ENCODE measurements at places on chromosomes 5 and 9.
A peak's percentile ranks its signal among the peaks of the same experiment; 100 is the strongest.

- DNase-seq: no peak
Measured at GRCh38 chr9:129170229-129170628, 7.8 kb downstream of the IER5L start.

- DNase-seq: no peak
Measured at GRCh38 chr9:37200433-37201005, 80.1 kb downstream of the ZCCHC7 start.

- no peak for DNase-seq
Measured at GRCh38 chr5:146076028-146076427, 29.3 kb downstream of the PLAC8L1 start.

- DNase-seq: no peak
Measured at GRCh38 chr9:98099346-98099745, 19.7 kb downstream of the TRIM14 start.

GRCh38 chr5:68708156-68708841 is 385.5 kb upstream of the SLC30A5 start:
- no peak for DNase-seq

GRCh38 chr9:112605963-112606699 is 111.8 kb downstream of the INIP start:
- DNase-seq: no peak

DNA sequence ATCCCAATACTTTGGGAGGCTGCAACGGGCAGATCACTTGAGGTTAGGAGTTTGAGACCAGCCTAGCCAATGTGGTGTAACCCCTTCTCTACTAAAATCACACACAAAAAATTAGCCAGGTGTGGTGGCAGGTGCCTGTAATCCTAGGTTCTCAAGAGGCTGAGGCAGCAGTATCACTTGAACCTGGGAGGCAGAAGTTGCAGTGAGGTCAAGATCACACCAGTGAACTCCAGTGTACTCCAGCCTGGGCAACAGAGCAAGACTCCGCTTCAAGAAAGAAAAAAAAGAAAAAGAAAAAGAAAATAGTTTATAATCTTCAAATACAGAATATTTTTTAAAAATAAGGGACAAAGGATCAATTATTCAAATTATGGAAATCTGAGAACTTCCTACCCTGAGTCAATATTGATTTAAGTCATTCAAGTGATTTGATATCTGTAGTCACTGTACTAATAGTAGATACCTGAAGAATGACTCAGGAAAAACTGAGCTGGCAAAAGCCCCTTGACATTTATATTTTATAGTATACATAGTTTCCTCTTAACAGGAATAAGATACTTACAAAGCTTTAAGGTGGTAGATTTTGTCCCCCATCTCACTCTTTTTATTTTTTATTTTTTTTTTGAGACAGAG is 61.8 kb downstream of the PTBP3 start:
- no peak for DNase-seq

DNA sequence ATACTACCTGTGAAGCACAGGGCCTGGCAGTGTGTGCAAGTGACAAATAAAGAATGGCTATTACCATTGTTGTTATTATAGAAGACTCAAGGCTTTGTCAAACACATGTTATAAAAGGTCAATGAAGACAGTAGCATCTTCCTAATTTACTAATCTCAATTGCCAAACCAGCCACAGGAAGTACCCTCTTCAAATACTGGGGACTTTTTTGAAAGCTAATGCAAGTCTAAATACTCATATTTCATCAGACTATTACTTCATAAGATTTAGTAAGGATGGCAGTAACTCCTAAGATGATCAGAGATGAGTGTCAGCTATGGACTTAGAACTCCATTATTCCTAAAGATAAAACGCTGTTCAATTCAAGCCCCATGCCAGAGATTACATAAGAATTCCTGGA is 43.0 kb downstream of the GNAQ start:
- DNase-seq: no peak

GRCh38 chr5:177334155-177334551 is 17.3 kb downstream of the LMAN2 start:
- DNase-seq: no peak

DNA sequence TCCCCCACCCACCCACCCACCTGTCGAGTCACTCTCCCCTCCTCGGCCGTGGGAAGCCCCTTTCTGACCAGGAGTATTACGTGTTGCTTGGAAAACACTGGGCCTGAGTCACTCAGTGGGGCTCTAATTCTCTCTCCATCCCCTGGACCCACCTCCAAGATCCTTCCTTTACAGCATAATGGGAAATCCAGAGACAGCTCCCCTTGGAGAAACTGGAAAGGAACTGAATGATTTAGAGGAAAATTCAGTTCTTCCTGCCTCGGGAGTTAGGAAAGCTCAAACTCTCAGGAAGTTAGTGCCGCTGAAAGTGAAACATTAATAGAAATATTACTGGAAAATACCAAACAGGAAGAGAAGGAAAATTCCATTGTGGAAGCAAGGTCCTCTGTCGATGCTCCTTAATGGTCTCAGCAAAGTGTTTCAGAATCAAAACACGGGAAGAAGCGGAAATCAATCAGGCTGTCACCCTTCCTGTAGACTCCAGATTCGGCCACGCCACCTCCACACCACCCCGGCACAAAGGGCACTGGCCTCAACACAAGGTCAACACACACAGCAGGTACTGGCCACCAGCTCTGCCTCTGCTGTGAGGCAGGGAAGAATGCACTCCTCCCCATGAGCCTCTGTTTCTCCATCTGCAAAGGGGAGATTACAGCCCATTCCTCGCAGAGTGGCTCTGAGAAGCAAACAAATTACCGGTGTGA is 9.6 kb downstream of the SHB start:
- DNase-seq: no peak

DNA sequence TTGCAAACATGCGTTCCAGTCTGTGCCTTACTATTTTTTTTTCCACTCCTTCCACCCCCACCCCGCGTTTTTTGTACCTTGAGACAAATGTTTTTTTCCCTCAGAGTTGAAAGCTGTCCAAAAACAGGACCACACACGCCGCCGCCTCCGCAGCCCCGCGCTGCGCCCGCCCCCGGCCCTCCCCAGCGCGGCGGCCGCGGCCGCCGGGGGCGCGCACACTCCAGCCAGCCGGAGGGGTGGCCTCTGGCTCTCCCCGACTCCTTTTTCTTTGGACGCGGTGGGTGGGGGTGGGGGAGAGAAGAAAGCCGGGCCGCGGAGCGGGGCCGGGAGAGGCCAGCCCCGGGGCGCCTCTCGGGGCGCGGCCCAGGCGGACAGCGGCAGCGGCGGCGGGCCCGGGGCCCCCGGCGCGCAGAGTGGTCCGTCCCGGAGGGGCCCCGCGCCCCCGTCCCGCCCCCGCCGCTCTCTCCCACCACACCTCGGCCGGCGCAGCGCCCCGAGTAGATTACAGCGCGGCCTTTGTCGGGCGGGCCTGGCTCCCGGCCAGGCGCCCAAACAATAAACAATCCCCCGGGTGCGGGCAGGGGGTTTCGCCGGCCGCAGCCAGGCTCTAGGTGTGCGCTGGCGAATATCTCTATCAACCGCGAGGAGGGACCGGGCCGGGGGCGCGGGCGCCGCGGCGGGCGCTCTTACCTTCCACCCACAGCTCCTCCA is 10.9 kb downstream of the PTCH1 start:
- DNase-seq: peak; percentile 42

DNA sequence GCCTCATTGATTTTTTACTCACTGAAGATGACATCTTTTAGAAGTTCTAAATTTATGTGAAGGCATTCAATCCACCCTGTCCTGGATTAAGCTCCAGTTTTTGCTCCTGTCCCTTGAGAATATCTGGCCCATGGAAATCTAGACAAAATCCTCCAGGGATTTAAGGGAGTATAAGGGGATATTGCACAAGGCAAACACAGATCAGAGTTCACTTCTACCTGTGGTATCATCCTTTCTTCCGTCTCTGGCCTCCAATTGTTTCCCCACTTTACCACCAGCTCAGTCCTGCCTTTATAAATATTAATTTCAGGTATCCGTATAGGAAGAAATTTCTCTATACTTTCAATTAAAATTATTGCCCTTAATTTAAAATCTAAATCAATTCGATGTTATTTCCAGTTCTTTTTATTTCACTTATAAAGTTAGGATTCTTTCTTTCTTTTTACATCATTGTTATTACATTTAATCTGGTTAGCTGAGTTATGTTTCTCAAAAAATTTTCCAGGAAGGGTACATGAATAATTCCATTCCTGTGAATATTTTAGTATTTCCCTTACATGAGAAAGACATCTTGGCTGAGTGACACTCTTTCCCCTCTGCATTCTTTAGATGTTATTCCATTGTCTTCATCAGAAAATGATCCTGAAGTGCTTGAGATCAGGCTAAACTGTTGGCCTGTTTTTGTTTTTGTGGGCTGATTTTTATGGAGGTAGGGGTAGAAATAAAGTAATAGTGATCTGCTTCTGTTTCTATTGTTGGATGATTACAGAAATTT is 194.3 kb upstream of the MAP3K1 start:
- no peak for DNase-seq

DNA sequence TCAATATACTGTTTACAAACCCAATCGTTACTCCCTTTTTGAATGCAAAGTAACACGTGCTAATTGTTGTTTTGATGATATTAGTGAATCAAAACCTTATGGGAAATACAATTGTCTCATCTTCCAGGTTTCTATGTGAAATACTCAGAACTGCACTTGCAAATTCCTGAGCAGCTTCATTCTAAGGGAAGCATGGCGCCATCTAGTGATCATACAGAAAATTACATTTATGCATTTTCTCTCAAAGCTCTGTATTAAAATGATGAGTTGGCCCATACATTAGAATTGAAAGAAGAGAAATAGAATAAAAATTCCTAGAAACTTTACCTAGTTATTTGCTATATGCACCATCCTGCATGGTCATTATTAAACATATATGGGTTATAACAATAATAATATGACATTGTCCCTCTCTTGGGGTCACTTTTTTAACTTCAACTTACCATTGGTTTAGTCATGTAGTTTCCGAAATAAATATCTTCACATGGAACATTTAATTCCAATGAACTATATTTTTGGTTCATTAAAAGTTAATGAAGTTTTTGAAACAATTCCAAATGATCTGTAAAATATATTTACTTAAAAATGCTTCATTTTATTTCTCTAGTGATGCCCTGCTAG is 220.0 kb downstream of the PDE4D start:
- DNase-seq: no peak

- DNase-seq: no peak
Measured at GRCh38 chr9:135882011-135882410, 25.3 kb downstream of the CAMSAP1 start.

- DNase-seq: no peak
Measured at GRCh38 chr9:79925326-79925725, 353.6 kb downstream of the TLE4 start.

DNA sequence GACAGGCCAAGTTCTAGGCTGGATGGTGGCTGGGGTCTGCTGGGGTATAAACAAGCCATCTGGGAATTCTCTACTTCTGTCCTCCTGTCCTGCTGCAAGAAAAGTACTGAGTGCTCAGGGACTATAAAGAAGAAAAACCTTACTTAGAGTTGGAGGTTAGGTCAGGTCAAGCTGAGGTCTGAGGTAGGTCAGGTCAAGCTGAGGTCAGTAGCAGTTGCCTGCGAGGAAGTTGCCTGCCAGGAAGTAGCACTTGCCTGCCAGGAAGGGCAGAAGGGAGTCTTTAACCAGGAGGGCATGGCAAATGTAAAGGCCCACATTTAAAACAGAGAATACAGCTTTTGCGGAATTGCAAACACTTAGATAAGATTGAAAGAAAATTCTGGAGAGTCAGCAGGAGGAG is 51.3 kb upstream of the PRLR start:
- no peak for DNase-seq

GRCh38 chr9:4507306-4508130 is 17.2 kb downstream of the SLC1A1 start:
- DNase-seq: no peak

DNA sequence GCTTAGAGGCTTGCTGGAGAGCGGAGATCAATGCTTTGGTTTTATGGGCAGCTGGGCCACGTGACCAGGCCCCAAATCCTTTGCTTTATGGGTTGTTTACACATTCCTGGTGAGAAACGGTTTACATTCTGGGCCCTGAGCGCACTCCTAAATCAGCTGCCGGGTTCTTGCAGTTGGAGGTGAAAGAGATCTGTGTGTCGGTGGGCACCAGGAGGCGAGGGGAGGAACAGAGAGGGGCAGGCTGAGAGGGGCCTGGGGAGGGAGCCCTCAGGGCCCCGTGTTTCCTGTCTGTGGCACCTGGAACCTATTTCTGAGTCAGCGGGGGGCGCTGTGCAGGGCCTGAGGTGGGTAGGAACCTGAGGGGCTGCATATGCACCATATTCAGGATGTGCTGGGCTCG is 63.5 kb upstream of the HAND1 start:
- no peak for DNase-seq

GRCh38 chr9:71326360-71326759 is 204.9 kb upstream of the TRPM3 start:
- no peak for DNase-seq

- DNase-seq: no peak
Measured at GRCh38 chr5:111741278-111741677, 15.7 kb downstream of the NREP start.

- no peak for DNase-seq
Measured at GRCh38 chr5:145324767-145325479, 510.2 kb downstream of the PRELID2 start.

GRCh38 chr5:176854164-176854563 is 43.8 kb downstream of the UNC5A start:
- DNase-seq: no peak

GRCh38 chr5:42636946-42637345 is 119.7 kb upstream of the CCDC152 start:
- DNase-seq: no peak

DNA sequence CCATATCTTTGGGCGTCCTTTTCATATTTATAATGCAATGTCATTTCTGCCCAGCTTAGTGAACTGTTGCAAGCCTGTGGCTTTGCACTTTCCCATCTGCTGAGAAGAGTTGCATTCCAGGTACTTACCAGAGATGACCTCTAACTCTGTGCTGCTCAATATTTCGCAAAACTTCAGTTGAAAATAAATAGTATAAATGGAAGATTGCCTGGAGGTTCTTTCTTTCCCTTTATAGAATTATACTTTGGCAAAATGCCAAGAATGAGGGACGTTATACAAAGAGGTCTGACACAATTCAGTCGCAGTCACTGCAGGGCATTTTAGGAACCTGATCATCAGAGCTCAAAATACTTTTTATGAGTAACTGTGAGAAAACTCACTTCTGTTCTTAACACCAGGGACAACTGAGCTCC is 18.9 kb upstream of the VLDLR start:
- DNase-seq: no peak

DNA sequence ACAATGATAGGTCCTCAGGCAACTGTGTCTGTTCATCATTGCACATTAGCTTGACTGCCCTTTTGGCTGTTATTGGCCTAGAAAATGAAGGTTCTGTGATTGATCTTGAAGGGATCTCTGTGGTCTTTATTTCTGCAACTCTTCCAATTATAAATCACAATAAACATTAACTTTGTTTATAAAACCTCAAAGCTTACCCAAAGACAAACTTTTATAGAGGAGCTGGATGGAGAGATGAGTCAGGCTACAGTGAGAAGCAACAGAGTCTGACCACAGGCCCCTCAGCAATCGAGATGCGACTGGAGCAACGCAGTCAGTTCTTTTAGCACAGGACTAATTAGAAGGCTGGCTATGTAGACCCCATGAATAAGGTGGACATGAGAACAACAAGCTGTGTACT is 5.3 kb downstream of the MACROH2A1 start:
- no peak for DNase-seq
